ENCODE measurements at places on chromosomes 5 and 9.
A peak's percentile ranks its signal among the peaks of the same experiment; 100 is the strongest.

GRCh38 chr5:180862645-180863044 lies 1.6 kb upstream of the ZFP62 start:
- DNase-seq, result no peak

GRCh38 chr5:60586307-60586901 lies 113.6 kb downstream of the DEPDC1B start:
- DNase-seq, result no peak

DNA sequence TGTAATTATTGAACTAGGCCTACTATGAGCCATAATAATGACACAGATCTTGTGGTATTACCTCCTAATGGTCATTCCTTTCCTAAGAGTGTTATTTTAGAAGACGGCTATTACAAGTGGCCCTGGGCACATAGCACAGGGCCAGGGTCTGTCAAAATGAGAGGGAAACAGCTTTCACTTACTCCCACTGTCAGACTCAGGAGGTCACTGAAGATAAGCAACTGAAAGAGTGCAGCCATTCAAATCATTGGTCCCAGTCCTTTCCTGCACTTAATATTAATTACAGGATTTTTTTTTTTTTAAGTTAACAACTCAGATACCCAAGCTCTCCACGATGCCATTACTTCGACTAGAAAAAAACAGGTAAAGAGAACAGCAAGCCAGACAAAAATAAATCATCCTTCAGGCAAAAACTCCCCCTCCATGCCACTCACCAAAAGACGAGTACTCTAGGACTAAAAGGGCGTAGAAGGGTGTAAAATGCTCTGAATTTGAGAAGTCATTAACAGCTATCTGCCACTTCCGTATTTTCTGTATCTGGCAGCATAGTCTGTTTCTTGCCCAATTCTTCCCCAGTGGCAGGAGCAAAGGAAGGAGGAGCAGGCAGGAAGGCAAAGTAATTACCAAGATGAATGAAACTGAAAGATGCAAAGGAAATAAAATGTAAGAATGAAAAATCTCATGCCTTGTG lies 87.4 kb downstream of the ZNF608 start:
- DNase-seq, result peak; percentile 88

DNA sequence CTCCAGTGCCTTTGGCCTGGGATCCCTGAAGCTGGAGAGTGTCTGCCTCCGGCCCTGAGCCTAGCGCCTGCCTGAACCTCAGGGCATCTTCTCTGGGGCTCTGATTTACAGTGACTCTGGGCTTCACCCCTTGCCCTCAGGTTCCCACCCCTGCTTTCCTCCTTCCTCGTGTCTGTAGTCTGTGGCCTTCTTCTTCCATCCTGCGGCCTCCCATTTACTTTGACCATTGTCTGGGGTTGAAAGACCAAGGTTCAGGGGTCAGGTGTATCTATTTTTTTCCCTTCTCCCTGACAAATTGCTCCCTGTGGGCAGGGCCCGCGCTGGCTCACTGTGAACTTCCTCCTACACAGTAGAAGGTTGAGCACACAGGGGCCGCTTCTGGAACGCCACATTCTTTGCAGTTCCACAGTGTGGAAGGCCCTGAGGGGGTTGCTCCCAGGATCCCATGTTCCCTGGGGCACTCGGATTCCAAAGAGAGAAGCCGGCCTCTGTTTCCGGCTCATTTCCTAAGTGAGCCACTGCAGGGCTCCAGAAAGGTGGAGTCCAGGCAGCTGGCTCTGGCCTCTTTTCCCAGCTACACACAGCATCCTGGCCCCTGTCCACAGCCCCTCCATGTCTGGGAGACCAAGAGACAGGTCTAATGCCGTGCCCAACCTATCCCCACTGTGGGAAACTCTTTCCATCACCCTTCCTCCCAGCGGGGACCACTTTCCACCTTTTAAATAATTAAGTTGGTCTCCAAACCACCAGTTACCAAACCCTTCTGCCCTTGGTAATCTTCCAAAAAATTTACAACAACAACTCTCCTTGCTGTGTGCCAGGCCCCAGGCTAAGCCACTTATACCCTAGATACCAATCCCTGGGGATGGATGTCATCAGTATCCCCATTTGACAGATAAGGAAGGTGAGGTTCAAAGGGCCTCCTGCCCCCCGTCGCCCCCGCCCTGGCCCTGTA lies 140.3 kb upstream of the IER5L start:
- DNase-seq, result no peak

- DNase-seq, result no peak
Measured at GRCh38 chr9:107999890-108000289, 510.3 kb upstream of the KLF4 start.

- peak; percentile 57 for DNase-seq
Measured at GRCh38 chr9:120708526-120709224, 5.6 kb downstream of the MEGF9 start.

DNA sequence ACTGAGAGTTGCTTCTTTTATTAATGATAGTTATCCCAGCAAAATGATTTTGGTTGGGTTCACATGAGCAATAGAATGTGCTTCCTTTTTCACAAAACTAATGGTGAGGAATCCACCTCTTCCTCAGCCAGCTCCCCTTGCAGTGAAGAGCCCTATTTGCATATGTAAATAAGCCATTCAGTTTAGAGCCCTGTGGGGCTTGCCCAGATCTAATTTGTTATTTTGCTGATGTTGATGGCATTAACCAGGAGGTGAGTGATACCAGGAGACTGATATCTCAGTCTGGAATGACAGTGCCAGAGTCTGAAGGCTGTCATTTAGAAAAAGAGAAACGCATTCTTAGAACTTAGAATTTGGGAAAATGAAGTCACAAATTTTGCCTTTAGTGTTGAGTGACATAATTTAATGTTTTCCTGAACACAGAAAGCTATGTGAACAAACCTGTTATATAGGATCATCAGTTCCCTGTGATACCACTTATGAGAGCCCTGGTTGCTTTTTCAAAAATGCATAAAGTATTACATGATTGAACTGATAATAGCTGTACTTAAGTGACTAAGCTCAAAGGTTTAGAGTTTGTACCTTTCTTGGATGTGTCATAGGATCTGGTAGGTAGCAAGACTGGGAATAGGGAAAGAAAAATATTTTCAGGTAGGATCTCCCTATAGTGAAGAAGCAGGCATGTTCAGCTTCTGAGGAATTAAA lies 271.6 kb downstream of the MAST4 start:
- no peak for DNase-seq

DNA sequence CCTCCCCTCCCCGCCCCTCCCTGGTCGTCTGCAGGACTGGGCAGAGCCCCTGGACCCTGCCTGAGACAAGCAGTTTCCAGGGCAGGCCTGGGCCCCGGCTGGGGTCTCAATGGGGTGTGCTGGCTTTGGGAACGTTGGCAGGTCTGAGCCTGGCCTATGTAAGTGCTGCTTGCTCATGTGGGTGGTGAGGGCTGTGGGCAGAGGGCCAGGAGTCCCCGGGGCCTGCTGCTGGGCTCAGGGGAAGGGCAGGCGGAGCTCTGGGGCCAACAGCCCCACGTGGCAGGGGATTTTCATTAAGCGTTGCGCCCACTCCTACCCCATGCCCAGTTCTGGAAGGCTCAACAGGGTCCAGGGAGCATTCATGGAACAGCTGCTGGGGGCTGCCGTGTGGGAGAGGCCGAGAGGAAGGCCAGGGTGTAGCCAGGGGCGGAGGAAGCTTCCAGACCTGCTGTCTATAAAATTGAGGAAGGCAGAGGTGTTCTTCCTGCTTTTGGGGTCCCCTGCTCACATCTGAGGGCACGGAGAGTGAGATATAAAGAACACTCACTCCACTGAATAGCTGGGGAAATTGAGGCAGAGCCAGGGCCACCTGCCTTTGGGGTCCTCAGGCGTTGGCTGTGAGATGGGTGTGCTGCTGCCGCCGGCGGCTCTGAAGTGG lies 32.5 kb downstream of the RXRA start:
- DNase-seq, result no peak

All from MV-4-11 (cell line).